ENCODE measurements at places on chromosomes 7 and 10.

DNA sequence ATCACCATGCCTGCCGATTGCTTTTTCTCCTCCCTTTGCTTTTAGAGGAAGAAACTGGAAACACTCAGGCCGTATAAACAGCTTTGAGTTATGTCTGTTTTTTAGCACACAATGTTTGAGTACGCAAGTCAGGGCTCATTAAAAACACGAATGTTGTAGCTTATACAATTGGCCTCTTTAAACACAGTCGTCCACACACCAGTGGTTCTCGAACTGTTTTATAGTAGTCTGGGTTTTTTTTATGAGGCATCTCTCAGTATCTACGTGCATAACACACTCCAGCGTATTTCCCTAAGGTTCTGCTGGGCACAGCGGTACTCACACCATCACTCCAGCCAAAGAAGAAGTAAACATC, 13.4 kb upstream of the CARD11 start:
- no peak for DNase-seq

- no peak for DNase-seq
Observed at GRCh38 chr10:59844436-59844835, 61.9 kb downstream of the CCDC6 start.

- no peak for DNase-seq
Observed at GRCh38 chr10:73061743-73062142, 34.9 kb downstream of the P4HA1 start.

GRCh38 chr10:74925291-74925690, 98.9 kb downstream of the KAT6B start:
- no peak for DNase-seq

- no peak for DNase-seq
Observed at GRCh38 chr10:89167915-89168314, 39.2 kb downstream of the CH25H start.

GRCh38 chr10:31819391-31819820, 109.2 kb downstream of the ARHGAP12 start:
- DNase-seq: no peak

DNA sequence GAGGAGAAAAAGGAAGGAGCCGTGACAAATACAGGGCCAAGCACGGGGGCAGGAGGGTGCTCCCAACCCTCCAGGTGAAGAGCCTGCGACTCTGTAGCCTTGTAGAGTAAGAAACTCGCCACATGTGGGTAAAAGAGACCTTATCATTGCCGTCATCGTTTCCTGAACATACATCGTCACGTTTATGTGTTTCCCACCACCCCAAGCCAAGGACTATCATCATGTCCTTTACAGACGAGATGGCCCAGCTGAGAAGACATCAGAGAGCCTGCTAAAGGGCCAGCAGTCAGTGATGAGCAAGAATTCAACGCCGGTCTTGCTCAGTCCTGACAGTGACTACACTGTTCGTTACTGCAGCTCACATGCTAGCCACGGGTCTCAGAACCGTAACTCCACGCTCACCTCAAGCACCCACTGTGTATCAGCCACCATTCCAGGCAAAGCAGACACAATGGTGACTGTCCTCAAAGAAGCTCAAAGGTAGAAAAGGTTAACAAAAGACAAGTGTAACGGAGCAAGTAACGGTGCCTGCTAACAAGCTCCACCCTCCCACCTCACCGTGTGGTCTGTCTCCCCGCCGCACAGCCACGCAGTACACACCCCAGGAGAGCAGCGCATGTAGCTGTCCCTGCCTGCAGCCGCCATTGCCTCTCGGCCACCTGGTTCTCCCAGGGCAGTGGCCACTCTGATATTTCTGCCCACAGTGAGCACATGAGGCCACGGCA, 147.8 kb downstream of the MAD1L1 start:
- DNase-seq: no peak

DNA sequence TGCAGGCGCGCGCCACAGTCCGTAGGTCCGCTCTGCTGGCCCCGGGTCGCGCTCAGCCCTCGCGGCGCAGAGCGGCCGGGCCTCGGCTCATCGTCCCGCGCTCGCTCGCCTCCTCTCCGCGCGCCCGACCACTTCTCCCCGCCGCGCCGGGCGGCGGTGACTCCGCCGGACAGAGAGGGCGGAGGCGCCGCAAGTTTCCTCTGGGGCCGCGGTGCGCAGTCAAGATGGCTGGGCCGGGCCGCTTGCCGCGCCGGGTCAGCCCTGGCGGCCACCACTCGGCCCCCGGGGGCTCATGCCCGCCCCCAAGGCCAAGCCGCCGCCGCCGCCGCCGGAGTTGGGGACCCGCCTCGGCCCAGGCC, 441 bp downstream of the FZD8 start:
- DNase-seq: no peak

DNA sequence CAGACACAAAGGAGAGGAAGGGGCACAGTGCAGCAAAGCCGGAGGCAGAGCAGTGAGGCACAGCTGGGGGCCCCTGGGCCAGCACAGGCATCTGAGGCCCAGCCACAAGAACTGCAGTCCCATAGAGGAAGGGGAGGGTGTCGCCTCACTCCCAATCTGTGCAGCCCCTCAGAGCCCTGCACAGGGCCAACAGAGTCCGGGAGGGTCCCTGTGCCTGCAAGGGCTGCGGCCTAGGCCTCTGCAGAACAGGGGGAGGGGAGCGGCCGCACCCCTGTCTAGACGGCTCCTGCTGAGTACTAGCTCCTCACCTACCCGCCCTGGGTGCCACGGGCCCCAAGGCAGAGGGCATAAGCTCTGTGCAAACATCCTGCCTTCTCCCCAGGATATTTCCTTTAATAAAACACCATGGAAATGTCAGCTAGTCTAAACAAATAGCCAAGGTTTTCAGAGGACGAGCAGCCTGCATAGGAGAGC, 32.4 kb upstream of the RET start:
- no peak for DNase-seq

- DNase-seq: no peak
Observed at GRCh38 chr7:92745241-92745640, 91.1 kb downstream of the CDK6 start.

GRCh38 chr10:62820586-62820985, 4.4 kb upstream of the EGR2 start:
- no peak for DNase-seq

- no peak for DNase-seq
Observed at GRCh38 chr10:129509835-129510234, 42.8 kb downstream of the MGMT start.

DNA sequence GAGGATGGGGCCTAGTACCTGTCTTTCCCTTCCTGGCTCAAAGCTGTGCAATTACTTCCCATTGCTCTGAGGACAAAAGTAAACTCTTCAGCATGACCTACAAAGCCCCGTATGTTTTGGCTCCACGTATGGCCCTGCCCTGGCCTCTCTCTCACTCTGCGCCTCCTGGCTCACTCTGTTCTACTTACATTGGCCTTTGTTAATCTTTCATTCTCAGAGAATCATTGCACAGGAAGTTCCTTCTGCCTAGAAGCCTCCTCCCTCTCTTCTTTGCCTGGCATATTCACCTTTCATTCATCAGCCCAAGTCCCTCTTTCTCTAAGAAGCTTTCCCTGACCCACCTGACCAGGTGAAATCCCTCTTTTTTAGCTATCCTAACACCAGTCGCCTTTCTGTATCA, 23.9 kb downstream of the LIPM start:
- DNase-seq: no peak

- DNase-seq: no peak
Observed at GRCh38 chr10:71099731-71100361, 112.5 kb upstream of the UNC5B start.

GRCh38 chr7:26197153-26198115, 3.1 kb downstream of the HNRNPA2B1 start:
- no peak for DNase-seq

- DNase-seq: no peak
Observed at GRCh38 chr10:129122846-129123245, 344.2 kb upstream of the MGMT start.

DNA sequence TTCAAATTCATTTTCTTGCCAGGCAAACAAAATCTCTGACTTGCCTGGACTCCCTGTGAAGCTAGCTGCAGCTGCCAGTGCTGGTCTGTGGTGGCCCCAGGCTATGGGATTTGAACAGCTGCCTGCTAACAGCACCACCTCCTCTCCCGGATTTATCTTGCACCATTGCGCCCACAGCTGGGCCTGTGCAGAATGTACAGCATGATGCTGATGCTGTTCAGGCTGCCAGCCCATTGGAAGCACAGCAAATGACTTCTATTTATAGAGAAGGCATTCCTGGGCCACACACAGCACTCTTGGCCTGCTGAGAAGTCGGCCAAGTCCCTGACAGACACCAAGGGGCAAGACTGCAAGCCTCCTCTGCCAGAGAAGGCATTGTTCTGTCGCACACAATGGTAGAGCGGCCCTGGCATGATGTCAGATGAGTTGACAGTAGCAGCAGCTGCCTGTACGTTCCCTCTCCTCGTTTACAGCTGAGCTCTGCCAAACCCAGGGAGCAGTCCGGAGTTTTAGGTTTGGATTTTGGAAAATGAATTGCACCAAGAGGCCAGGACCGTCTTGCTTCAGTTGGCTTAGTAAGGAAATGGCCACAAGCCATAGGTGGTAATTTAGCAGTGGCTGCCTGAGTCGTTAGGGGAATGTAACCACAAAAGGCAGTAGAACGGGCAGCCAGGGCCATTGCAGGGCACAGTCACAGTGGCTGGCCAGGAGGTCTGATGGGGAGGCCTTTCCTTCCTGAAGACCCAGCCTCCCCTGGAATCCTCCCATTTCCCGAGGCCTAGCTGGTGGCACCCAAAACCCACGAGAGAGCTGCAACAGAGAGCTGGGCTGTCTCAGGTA, 38.5 kb downstream of the MTURN start:
- DNase-seq: no peak

- DNase-seq: no peak
Observed at GRCh38 chr7:123292227-123292626, 92.5 kb upstream of the SLC13A1 start.

DNA sequence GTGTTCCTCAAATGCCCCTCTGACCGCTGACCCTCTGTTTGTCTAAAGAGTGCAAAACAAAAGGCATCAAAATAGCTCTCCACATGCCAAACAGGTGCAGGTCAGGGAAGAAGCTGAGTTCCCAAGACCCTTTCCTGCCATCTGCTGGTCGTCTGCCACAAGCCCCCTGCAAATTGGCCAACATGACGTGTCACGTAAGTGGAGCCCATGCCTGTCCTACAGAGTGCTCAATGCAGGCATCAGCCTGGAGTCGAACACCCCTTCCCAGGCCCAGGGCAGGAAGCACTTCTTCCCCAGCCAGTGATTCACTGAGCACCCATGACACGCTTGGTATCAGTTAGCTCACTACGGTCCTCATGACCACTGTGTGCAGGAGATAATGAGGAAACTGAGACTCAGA, 14.1 kb downstream of the TMEM72 start:
- DNase-seq: no peak

- DNase-seq: no peak
Observed at GRCh38 chr7:43303740-43304241, 191.3 kb downstream of the HECW1 start.

DNA sequence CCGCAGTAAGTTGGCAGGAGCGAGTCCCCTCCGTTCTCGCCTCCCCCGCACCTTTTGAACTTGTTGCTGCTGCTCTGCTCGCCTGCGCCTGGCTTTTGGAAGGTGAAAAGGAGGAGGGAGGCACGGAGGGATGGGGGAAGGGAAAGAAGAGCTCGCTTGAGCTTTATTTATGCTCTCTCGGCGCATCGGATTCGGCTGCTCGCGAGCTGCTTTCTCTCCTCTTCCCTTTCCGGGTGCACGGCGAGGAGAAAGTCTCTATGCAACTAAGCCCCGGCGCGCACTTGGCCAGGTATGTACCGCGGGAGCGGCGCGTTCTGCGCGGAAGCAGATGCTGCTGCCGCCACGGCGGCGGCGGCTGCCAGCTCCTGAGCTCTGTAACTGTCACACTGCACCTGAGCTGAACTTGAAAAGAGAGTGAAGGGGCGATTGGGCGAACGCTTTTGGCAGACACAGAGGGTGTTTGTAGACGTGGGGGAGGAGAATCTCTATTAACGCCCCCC, 551 bp downstream of the KCND2 start:
- DNase-seq: no peak

GRCh38 chr10:59903871-59904270, 2.5 kb downstream of the CCDC6 start:
- no peak for DNase-seq

- DNase-seq: no peak
Observed at GRCh38 chr10:43854007-43854406, 205.3 kb upstream of the ZNF32 start.

DNA sequence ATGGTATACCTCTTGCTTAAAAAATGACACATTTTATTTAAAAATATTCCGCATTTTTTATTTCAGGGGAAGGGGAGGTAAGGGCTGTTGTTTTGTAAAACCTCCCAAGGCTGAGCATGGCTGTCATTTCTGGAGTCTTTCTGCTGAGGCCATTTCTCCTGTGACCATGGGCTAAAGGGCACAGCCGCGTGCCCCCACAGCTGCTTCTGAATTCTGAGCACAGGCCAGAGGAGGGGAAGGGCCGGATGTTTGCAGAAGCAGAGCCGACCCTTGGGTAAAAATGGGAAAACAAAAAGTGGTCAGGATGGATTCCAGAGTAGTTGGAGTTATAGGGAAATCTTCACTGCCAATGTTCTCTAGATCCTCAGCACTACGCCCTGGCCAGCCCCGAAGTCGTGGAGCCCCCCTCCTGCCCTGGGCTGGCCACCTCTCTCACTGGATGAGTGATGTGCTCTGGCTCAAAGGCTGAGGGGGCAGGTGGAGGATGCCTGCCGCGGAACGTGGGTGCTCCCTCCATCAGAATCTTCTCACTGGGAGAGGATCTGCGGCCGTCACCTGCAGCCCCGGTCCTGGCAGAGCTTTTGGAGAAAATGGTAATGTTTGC, 131.3 kb upstream of the ZEB1 start:
- no peak for DNase-seq
